ENCODE measurements at places on chromosomes 7 and 10.

- no peak for ATAC-seq
These were observed 105.7 kb upstream of the INHBA start for GRCh38 chr7:41808541-41808940.

DNA sequence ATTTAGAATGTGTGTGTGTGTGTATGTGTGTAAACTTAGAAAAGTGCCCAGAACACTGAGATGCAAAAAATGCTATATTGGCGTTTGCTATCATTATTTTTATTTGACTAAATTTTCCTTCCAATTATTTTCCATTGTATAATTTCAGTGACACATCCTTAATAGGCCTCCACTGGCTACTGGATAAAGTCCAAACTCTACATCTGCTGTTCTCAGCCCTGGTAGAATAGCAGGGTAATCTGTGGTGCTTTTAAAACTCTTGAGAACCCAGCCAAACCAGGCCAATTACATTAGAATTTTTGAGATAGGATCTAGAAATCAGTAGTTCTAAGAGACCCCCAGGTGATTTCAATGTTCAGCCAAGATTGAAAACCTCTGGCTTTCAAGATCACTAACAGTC is 66.4 kb downstream of the ZNF503 start:
- ATAC-seq, result no peak

- peak; percentile 75 for ATAC-seq
These were observed 66.3 kb upstream of the FRMD4A start for GRCh38 chr10:14397066-14397465.

DNA sequence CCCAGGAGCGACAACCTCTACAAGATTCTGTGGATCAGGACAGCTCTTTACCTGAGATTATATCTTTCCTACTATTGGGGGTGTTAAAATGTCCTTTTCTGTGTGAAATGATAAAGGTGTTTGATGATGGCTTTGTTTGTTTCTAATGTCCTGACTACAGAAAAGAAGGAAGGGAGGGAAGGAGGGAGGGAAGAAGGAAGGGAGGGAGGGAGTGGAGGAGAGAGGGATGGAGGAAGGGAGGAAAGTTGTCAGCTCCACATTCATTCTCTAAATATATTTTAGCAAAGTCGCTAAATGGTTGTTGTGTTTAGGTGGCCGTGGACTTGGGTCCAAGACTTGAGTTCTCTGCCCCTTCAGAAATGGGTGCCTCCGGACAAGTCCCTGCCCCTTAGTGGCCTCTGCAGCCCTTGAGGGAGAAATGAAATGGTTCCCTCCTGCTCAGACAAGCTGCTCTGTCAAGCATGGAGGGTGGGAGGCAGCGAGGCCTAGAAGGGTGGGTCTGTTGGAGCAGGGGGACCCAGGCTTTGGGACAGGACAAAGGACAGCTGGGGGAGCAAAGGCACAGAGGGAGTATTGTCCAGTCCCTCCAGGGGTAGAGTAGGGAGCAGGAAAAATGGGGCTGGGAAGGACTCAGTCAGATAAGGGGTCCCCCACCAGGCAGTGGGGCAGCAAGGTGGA is 4.4 kb downstream of the RGS10 start:
- no peak for ATAC-seq

DNA sequence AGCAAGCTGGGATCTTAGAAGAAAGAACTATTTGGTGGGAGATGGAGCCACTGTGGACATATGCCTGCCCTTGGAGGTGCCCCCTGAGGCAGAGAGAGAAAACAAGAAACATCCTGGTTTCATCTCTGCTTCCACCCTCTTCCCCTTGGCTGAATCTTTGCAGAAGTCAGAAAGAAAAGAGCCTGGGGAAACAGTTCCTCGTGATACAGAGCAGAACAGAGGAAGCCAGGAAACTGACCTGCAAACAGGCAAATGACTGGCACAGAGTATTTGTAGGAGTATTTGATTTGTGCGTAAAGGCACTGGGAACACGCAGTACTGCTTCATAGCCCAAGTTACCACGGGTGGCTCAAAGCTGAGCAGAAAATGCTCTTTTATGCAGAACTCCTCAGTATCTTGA is 7.0 kb upstream of the KEL start:
- no peak for ATAC-seq

DNA sequence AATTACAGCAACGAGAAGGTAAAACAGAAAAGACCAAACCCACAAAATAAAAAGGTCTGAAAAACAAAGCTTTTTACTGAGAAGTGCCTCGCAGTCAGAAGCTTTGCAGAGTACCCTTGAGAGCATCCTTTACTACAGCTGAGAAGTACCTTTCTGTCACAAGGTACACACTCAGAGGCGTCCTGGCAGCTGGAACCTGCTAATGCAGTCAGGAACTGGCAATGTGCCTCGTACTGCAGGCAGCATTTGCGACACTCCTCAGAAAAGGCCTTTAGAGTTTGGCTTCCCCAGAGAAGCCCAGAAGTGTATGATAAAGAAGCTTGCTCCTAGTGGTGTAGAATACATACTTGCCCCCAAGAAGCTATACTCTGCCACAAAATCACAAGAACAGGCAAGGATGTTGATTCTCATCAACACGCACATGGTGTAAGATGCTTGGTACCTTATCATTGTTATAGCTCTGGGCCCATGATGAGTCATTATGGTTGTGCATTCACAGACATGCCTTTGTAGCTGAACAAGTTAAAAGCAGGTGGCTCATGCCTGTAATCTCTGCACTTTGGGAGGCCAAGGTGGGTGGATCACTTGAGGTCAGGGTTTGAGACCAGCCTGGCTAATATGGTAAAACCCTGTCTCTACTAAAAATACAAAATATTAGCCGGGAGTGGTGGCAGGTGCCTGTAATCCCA is 2.0 kb upstream of the GTPBP4 start:
- no peak for ATAC-seq

GRCh38 chr10:106652279-106652678 is 512.2 kb downstream of the SORCS1 start:
- ATAC-seq, result no peak

- no peak for ATAC-seq
These were observed 28.3 kb downstream of the RAMP3 start for GRCh38 chr7:45185864-45186250.

GRCh38 chr10:662686-663465 is 26.6 kb downstream of the DIP2C start:
- peak; percentile 47 for ATAC-seq

- ATAC-seq, result no peak
These were observed 231.3 kb upstream of the RHOBTB1 start for GRCh38 chr10:61175316-61175715.

- ATAC-seq, result no peak
These were observed 43.8 kb downstream of the PTPRN2 start for GRCh38 chr7:158543840-158544239.

DNA sequence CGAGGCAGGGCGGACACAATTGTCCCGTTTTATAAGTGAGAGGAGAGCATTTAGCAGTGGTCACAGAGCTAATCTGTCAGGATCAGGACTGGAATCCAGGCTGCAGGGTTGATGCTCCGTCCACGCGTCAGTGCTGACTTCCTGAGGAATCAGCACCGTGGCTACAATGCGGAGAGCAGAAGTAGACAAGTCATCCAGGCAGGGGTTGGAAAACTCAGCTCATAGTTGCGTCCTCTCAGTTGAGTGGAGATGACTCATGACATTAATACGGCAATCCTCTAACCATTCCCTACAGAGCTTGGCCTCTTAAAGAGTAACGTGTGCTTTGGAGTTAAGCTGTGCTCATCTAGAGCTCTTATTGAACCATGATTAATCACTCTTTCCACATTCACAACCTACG is 17.1 kb upstream of the HTR5A start:
- no peak for ATAC-seq

DNA sequence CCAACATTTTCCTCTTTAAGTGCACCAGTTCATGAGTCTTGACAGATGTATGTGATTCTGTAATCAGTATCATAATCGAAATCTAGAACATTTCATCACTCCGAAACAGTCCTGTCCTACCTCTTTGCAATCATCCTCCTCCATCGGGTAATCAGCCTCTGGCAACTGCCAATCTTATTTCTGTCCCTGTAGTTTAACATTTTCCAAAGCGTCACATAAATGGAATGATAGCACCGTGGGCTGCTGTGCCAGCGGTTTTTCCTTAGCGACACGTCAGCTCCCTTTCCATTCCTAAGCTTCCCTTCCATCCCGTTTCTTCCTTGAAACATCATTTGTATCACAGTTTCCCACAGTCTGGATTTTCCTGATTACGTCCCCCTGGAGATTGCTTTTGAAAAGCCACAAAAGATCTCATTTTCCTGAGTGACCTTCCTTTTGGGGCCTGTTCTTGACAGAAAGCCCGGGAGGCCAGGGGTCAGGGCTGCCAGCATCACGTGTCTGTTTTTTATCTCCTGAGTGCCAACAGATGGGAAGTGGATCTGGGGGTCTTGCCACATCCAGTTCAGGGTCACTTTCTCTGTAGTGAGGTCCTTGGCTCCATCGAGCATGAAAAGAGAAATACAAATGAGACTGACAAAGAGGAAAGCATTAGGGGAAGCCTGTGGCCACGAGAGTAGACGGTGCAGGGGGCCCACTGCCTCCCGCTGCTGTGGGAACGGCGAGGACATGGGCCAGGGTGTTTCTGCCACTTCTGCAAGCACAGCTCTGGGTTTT is 31.6 kb downstream of the TMEM120A start:
- ATAC-seq, result peak; percentile 17

- ATAC-seq, result no peak
These were observed 119.9 kb downstream of the PLXNA4 start for GRCh38 chr7:132456418-132456817.

DNA sequence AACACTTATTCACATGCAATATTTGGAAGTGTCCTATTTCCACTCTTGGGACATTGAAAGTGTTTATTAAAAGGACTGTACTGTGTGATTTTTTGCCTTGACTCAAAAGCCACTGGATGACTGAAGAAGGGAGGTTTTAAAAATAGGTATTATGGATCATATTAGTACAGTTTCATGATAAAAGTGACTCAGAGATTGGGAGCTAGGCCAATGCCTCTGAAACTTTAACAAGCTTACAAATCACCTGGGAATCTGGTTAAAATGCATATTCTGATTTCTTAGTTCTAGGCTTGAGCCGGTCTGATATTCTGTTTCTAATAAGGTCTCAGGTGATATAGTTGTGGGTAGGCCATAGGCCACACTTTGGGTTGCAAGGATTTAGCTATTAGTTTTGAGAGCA is 191.2 kb downstream of the PLXDC2 start:
- no peak for ATAC-seq

DNA sequence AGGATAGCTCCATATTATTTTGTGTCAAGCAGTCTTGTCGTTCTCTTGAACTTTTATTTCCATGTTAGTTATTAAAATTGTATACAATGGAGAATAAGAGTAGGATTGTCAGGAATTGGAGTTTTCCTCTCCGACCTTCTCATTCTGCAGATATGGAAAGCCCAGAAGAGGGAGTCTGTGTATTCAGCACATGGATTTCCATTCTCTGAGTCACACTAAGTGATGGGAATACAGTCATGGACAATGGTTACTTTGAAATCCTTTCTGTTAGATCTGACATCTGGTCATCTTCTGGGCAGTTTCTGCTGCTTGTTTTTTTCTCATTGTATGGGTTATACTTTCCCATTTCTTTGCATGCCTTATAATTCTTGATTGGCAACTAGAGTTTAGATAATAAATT is 5.0 kb upstream of the TASOR2 start:
- no peak for ATAC-seq

DNA sequence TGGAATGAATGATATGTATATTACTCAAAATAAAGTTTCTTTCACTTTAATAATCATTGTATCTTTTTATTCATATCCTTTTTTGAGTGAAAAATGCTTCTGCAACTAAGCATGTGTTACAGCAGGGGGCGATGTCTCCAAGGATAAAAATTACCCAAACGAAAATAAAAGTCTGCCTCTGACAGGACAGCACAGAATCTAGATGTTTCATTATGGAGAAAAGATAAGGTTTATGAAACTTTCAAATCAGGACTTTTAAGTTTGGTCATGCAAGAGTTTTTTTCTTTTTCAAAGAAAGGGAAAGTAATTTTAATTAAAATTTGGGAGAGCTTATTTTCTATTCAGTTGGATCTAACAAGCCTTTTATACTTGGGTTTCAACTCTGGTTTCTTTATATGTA is 48.4 kb downstream of the TES start:
- no peak for ATAC-seq

- ATAC-seq, result no peak
These were observed 295.0 kb downstream of the PARD3 start for GRCh38 chr10:34520084-34520483.

DNA sequence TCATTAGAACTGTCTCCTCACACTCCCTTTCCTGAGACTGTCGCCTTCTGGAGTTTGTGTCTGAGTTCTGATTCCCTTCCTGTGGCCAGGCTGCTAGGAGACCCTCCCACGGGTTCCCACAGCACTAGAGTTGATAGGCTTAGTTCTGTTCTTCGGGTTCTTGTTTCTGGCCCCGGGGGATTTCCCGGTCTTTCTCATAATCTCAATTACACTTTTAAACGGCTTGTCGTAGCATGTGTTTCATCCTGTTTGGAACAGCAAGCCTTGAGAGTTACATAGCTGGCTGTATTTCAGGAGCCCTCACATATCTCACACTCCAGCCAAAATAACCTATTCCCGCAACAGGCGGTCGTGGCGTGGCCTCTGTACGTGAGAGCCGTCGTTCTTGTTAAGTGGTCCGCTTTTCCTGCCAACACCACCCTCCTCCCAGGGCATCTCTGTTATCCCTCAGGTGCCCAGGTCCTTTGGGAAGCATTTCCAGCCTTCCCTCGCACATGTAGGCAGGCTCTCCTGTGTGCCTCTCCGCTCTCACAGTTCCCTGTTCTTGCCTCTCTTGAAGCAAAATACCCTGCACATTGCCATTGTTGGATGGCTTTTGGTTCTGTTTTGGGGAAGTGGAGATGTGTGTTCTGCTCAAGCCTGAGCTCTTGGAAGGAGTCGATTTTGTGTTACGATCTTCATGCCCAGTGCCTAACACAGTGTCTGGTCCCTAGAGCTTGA is 46.0 kb downstream of the CDC123 start:
- ATAC-seq, result peak; percentile 69

- ATAC-seq, result no peak
These were observed 17.0 kb upstream of the SH3PXD2A start for GRCh38 chr10:103872137-103872931.

GRCh38 chr10:48287417-48288391 is 13.2 kb upstream of the FRMPD2 start:
- ATAC-seq, result no peak

GRCh38 chr7:127578036-127578684 is 7.2 kb downstream of the GCC1 start:
- ATAC-seq, result no peak

DNA sequence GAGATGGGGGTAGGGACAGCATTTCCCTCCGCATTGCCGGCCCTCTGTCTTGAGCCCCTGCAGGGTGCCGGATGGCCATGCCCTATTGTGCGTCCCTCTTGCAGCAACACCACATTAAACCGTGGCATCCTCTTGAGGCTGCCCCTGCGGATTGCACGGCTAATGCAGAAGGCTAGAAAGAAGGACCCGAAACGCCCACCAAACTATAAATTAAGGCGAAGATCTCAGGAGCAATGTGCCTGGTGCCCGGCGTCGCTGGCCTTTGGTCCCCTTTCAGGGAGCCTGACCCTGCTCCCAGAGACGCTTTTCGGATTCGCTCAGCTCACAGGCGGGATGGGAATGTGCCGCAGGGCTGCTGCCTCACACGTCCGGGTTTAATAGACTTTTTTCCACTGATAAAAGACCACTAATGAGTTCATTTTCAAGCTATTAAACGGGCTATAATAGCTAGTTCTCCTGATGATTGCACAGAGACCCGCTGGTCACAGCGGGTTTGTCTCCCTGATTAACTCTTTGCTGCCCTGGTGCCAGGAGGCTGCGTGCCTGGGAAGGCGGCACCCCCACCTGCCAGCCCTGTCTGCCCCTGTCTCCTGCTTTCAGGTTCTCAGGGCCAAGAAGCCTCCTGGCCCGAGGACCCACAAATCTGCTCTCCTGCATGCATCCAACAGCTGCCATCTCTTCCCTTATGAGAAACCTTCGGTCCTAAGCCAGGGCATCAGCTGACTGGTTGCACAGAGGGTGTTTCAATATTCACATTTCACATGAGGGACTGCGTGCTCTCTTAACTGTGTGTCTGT is 128.3 kb downstream of the ADARB2 start:
- ATAC-seq, result no peak
